ENCODE measurements at places on chromosomes 11 and 22. TPM values are rescaled to one million over a fixed set of nuclear protein-coding genes. Genes with fewer than 3 reads are reported as not detected.
A peak's percentile ranks its signal among the peaks of the same experiment; 100 is the strongest.

DNA sequence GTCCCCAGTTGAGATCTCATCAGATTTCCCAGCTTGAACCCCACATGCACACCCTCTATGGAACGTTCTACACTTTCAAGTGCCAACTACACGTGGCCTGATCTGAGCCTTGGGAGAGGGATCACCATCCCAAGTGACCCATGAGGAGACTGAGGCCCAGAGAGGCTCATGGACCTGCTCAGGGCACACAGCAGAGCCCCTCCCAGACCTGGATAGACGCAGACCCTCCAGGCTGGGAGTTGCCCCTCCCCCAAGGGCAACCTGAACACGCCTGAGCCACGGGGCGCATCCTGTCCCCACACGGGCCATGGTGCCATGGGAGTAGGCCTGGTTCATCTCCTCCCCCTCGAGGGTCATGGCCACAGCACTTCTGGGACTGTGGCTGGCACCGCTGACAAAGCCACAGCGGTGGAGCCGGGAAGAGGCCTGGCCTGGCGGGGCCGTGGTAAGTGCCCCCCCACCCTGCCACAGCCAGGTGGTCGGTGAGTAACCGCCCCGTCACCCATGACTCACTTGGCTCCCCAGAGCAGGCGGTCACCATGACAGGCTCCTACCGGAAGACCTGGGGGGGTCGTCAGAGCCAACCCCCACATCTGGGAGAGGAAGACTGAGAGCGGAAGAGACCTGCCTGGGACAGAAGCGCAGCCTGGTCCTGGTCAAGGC lies 8.1 kb downstream of the WNT7B start:
- no peak for DNase-seq

GRCh38 chr11:92888696-92889095 lies 80.8 kb upstream of the MTNR1B start:
- DNase-seq, result no peak

DNA sequence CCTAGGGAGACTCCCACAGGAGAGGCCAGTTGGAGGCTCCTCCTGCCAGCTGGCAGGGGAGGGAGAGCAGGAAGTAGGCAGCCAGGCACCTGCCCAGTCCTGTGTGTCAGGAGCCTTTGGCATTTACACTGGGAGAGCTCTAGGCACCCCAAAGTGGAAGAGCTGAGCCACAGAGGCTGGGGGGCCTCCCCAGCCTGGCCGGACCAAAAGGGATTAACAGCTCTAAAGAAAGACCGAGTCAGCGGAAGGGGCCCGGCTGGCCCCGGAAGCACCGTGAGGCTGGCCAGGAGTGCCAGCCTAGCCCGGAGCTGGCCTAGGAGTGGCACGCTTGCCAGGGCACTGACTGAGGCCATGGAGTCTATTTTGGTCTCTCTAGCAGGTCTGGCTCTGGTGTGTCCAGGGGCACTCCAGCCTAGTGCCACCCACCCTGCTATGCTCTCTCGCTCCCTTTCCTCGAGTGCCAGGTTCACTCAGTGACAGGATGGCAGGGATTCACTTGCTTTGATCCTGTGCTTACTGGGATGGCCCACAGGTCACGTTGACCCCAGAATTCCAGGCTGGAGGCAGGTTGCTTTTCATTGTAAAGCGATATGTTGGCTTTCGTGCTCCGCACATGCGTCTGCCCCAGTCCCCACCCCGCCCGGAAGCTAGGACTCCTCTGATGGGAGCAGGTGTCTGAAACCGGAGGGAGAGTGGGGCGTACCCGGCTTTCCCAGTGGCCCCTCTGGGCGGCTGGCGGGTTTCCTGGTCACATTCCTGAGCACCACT lies 3.3 kb upstream of the KMT5B start:
- no peak for DNase-seq

GNG3 gene
- total RNA-seq, result not detected

DNA sequence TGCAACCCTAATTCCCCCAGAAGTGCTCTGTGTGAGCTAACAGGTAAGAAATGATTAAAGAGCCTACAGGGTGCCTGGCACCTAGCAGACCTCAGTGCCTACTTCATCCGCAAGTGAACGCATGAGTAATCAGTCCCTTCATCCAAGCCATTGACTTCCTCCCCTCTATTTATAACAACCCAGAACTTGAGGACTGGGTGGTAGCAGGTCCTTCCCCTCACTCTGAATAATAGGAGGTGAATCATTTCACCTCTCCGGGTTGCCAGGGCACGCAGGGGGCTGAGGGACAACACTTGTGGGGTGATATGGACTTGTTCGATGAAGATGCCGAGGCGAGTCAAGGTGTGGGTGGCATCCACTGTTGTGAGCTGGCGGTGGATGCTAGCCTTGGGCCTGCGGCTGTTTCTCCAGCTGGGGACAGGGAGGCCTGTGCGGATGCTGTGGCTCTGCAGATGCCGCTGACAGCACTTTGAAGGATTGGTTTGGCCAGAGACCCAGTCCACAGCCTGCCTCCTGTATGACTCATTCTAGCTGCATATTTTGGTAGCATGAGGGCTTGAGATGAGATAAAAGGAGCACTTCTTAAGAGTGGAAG lies 11.7 kb upstream of the SORL1-AS1 start:
- no peak for DNase-seq

DNA sequence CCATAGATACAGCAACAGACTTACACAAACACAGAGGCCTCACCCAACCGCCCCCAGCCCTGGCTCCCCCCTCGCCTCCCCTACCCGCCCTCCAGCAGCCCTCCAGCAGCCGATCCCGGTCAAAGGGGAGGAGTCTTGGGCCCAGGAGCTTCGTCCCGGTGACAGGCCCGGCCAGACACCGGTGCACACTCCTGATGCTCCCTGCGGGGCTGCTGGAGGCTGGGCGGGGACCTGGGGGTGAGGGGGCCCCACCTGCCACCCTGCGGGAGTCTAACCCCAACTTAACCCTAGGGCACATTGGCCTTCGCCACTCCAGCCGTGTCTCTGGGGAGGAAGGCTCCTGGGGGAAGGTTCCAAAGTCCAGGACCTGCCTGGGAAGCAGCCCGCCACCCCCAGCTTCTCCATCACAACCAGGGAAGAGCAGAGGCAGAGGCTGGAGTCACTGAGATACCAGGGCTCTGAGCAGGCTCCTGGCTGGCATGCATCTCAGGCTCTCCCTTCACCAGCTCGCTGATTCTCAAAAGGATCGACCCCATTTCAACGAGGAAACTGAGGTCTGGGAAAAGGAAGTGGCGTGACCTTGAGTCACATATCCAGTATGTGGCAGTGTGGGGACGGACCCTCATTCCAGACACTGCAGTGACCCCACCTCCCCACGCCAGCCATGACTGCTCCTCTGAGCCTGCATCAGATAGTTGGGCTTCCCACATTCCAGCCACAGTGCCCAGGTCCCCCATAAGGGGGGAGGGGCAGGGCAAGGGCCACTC lies 14.4 kb downstream of the BCL9L start:
- DNase-seq, result peak; percentile 87

CFAP300 gene
- 2.5 TPM for total RNA-seq

GRCh38 chr11:64580412-64580811 lies 10.6 kb upstream of the SLC22A12 start:
- DNase-seq, result peak; percentile 51

- no peak for DNase-seq
These were observed 55.6 kb downstream of the P4HA3 start for GRCh38 chr11:74255741-74256375.

- no peak for DNase-seq
These were observed 72.9 kb upstream of the CD44 start for GRCh38 chr11:35066030-35066429.

DNA sequence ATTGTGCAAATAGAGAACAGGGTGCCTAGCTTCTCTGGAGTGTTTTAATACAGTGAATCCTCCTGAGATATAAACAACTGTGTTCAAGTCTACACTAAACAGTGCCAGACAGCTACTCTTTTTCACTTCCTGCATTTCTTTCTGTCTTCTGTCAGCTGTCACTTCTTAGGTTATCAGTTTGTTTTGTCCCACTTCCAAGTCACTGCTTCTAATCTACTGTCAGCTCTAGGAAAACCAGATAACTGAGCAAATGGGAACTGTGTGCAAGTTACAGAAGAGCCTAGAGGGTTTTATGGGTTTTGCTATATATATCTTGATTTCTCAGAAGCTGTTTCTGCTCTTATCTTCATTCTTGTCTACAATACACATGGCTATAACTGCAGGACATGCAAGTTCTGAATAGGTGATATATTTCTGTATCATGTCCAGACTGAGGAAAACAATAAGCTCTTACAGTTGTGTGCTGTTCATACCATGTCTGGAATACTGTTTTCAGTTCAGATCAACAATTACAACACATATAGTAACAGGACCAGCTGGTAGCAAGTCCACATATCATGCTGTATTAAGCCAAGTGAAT lies 5.8 kb downstream of the PITPNB start:
- no peak for DNase-seq

GRCh38 chr11:877565-877964 lies 33.0 kb downstream of the CHID1 start:
- no peak for DNase-seq

GRCh38 chr11:116472651-116473050 lies 300.1 kb downstream of the BUD13 start:
- no peak for DNase-seq

RIC3 gene
- not detected for total RNA-seq

GRCh38 chr11:37967635-37968034 lies 1369.6 kb upstream of the RAG2 start:
- no peak for DNase-seq

DERL3 gene
- total RNA-seq, result 4.6 TPM

GRCh38 chr11:31823644-31824331 lies 12.7 kb upstream of the PAX6 start:
- DNase-seq, result no peak

DNA sequence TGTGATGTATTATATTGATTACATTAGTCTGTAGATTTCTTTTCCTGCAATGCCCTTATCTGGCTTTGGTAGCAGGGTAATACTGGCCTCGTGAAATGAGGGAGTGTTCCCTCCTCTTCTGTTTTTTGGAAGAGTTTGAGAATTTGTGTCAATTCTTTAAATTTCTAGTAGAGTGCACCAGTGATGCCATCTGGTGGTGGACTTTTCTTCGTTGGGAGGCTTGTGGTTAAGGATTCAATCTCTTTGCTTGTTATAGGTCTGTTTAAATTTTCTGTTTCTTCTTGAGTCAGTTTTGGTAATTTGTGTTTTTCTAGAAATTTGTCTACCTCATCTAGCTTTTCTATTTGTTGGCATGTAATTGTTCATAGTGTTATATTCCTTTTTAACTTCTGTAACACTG lies 18.9 kb downstream of the SHANK3 start:
- DNase-seq, result no peak

DNA sequence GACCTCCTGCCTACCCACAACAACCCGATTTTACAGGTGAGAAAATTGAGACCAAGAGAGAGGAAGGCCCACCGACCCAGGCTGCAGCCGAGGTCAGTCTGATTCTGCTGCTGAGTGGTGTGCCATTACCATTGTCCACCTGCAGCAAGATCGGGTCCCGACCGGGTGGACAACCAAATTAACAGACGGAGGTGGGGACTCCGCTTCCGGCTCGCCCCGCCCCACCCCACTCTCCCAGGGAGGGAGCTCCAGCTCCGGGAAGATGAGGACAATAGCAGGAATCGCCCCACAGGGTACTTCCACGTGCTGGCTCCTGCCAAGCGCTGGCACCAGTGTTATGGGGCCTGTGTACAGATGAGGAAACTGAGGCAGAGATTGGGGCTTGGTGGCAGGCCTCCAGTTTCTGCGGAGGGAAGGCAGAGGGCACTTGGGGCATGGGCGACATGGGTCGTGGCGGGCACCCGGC lies 425 bp upstream of the KDELR3 start:
- no peak for DNase-seq

DNA sequence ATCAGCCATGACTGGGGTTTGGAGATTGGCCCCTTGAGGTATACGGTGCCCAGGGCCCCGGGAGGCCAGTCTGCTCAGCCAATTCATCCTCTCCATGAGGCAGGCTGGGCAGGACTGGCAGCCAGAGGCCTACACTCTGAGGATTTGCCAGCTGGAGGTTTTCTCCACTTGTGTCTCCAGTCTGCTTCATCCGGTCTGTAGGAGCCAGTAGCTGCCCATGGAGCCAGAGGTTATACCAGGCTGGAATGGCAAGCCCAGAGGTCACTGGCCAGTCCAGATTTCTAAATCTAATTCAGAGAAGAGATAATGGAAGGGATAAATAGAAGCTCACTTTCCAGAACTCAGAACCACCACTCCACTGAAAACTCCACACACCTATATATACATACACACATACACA lies 10.0 kb downstream of the FHIP1B start:
- DNase-seq, result no peak

PAMR1 gene
- total RNA-seq, result 2.9 TPM

DNA sequence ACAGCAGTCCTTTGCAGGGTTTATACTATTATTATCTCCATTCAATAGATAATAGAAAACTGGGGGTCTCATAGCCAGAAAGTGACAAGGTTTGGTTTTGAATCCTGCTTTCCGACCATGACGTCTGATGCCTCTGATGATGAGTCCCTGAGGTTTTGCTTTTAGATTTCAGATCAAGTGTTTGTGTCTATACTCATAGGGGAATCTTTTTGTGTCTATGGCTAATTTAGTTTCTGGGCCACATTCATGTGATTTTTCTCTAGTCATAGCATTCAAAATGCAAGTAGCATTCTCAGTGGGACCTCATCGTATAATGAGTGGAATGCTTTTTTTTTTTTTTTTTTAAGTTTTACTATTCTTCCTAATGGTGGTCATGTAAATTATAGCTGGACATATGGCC lies 72.9 kb downstream of the TNRC6B start:
- DNase-seq, result no peak

GRCh38 chr11:35376118-35376510 lies 43.2 kb downstream of the SLC1A2 start:
- no peak for DNase-seq

- DNase-seq, result peak; percentile 41
These were observed 4.1 kb downstream of the TSPAN32 start for GRCh38 chr11:2305788-2306451.

DNA sequence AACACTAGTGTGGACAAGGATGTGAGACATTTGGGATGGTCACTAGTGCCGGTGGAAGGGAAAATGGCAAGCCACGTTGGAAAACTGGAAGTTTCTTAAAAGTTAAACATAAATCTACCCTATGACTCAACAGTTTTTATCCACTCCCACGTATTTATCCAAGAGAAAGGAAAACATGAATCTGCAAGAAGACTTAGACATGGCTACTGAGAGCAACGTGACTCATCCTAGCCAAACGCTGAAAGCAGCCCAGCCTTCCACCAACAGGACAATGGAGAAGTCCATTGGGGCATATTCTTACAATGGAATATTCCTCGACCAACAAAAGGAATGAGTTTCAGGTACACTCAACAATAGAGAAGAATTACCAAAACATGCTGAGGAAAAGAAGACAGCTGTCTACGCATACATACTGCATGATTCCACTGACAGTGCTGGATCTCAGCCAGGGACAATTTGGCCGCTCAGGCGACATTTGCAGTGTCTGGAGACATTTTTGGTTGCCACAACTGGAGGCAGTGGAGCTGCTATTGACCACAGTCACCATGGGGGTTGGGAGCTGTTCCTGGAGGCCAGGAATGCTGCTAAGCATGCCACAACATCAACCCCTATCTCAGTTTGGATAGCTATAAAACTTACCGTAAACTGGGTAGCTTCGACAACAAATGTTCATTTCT lies 21.2 kb downstream of the SYT13 start:
- no peak for DNase-seq

DNA sequence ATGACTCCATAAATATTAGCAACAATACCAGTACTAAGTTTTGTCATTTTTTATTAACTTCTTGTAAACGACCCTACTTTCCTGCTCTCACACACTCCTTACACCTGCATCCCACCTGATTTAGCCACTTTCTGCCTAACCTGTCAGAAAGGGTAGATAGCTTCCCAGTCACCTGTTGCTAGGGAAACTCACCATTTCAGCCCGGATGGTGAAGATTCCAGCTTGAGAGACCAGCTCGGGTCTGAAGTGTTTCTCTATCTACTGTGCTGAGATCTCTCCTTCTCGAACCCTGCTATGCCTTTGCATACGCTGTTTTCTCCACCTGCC lies at the start of gene PARVG:
Gene PARVG (plus strand): TSS at position 220 of the 327 bp plus-strand sequence. CDS start 2,405 bp downstream, outside the sequence.
- DNase-seq, result no peak
